Hypothalamus (tissue), 51 donors: ENCODE measurements at places on chromosomes 7 and 10.
A peak's percentile ranks its signal among the peaks of the same experiment; 100 is the strongest.

DNA sequence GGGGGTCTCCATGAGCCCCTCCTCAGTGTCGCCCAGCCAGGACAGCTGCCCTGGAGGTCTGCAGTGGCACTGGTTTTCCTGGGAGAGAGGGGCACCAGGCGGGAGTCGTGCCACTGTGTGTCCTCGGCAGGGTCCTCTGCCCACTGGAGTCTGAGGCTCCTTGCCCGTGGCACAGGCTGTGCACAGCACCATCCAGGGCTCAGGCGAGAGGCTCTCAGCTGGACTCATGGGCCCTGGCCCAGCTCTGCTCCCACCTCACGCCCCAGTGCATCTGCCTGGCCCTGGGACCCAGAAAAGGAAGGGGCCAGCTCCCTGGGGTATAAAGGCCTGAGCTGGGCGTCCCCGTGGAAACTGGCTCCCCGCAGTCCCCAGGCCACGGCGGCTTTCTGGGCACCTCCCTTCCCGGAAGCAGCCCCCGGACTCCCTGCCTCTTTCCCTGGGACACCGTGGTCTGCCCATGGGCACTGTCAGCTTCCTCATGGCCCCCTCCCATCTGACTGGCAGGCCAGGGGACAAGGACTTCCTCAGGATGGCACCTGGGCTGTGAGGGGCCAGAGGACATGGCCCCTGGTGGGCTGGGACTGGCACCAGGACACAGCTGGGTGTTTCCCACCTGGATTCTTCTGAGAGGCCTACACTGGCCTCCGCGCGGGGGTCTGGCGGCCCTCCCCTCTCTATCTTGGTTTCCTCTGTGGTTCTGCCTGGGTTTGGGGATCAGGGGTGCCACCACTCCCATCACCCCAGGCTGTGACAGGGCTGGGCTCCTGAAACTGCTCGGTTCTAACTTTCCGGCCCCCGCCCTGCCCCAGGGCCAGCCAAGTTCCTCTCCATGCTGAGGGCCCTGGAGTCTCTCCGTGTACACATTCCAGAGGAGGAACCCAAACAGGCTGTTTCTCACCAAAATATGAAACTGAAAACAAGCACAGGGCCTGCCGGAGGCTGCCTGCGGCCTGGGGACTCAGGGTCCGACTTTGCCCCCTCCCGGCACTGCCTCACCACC, 5.5 kb downstream of the FOXL3 start:
- no peak for DNase-seq

DNA sequence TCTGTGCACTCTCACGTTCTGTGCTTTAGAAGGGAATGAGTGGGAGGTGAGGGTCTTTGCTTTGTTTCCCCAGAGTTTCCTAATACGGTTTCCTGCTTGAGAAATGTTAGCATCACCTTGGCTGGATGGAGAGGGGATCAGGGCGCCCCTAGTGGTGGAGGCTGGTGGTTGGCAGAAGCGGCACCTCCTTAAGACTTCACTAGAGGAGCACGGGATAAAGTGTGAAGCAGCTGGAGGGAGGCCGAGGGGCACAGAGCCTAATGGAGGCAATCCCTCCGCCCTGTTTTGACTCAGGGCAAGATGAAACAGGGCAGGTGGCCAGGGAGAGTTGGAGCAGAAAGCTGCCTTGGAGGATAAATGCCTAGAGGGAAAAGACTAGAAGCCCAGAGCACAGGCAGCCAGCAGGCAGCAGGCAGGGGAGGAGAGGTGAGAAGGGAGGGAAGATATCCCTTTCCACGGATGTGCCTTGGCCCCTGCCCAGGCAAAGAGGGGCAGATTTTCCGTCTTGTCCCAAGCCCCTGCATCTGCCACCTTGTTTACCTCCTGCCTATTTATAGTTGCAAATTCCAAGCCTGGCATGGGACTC, 56.0 kb upstream of the BTRC start:
- no peak for DNase-seq

DNA sequence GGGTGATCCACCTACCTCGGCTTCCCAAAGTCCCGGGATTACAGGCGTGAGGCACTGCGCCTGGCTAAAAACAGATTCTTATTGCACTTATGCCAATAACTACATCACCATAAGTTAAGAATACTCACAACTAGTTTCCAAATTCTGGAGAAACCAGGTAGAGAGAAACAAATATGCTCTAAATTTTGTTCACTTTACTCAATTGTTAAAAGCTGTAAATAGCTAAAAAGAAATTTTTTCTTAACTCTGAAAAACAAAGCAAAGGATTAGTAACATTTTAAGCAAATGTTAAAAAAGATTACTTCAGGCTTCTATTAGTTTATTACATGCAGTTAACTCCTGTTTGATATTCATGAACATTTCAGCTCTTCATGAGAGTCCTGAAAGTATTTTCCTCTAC, 28.3 kb upstream of the ZMIZ2 start:
- DNase-seq = no peak

DNA sequence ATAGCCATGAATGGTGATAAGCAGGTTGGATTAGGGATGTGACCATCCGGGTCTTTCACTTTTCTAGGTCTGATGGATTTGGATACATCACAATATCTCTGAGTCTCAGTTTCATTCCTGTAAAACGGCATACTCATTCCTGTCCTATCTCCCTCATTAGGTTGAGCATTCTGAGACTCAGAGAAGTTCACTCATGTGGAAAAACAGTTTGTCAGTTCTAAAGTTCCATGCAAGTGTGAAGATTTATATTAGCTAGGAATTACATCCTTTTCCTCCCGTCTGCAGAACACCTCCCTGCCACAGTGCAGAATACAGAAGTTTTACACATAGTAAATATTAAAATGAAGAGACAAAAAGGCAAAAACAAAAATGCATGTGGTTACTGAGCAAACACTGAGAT, 94.2 kb upstream of the SLC25A13 start:
- no peak for DNase-seq

- DNase-seq = no peak
Measured at GRCh38 chr10:109261231-109261630, 662.1 kb downstream of the XPNPEP1 start.

- no peak for DNase-seq
Measured at GRCh38 chr10:125641398-125641797, 41.6 kb downstream of the TEX36 start.

- DNase-seq = no peak
Measured at GRCh38 chr7:95411036-95411435, 14.9 kb upstream of the PON3 start.

- no peak for DNase-seq
Measured at GRCh38 chr7:111132833-111133232, 41.9 kb downstream of the LRRN3 start.

DNA sequence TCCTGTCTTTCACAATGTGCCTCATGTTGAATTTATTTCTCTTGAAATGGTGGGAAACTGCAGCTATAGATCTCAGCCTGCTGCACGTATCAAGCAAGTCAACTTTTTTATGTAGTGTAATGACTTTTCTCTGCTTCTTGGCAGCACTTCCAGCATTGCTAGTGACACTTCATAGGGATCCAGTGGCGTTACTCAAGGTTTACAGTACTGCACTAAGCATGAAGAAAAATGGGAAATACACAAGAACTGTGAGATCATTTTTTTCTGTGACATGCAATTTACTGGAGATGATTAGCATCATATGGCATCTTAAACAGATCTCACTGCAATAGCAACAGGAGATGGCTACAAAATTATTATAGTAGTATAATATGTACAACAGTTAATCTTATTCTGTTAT, 90.9 kb downstream of the POLR1F start:
- no peak for DNase-seq

- DNase-seq = peak; percentile 53
Measured at GRCh38 chr10:13347500-13348156, 465 bp downstream of the SEPHS1 start.

DNA sequence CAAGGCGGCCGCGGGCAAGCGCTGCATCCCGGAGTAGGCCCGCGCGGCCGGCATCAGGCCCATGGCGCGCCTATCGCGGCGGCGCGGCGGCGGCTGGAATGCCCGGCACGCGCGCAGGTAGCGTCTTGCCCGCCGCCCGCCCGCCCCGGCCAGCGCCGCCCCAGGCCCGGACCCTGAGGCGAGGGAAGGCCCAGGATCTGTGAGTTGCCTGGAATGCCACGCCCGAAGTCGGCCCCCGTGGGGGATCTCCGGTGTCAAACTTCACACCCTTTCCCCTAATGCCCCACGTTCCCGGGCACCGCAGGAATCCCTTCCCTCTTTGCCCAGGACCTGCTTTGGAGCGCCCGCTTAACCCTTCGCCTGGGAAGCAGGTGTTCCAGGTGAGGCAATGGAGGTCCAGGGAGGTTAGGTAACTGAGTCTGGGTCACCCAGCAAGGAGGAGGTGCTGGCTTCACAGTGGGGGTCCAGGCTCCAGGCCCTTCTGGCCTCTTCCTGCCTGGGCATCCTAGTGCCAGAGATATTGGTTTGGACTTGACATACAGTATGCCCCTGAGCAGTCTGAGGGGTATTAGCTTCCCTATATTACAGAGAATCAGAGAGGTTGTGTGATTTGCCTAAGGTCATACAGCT, 138.1 kb downstream of the ARHGAP22 start:
- DNase-seq = no peak

- no peak for DNase-seq
Measured at GRCh38 chr10:90937645-90938258, 16.9 kb upstream of the ANKRD1 start.

GRCh38 chr10:60733826-60734225, 44.5 kb upstream of the CDK1 start:
- DNase-seq = no peak

GRCh38 chr7:85172530-85172941, 14.3 kb downstream of the SEMA3D start:
- no peak for DNase-seq

- DNase-seq = no peak
Measured at GRCh38 chr10:71712170-71712569, 7.4 kb downstream of the C10orf105 start.

GRCh38 chr7:111240371-111240770, 149.4 kb downstream of the LRRN3 start:
- no peak for DNase-seq

DNA sequence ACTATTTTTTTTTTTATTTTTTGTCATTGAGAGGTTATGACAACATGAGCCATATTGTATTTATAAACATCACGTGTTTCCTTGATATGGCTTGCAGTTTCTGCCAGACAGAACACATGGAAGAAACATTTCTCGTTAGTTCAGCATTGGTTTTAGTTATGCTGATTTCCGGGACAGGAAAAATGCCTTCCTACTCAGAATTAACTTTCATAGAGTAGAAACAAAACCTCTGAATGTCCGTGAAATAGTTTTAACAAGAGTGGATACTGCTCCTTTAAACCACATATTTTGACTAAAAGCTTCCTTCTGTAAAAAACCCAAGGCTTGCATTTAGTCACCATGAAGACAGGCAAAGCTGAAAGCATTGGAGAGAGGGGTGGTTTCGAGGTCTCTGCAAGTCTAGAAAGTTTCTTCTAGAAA, 240.4 kb downstream of the KIAA1217 start:
- no peak for DNase-seq

DNA sequence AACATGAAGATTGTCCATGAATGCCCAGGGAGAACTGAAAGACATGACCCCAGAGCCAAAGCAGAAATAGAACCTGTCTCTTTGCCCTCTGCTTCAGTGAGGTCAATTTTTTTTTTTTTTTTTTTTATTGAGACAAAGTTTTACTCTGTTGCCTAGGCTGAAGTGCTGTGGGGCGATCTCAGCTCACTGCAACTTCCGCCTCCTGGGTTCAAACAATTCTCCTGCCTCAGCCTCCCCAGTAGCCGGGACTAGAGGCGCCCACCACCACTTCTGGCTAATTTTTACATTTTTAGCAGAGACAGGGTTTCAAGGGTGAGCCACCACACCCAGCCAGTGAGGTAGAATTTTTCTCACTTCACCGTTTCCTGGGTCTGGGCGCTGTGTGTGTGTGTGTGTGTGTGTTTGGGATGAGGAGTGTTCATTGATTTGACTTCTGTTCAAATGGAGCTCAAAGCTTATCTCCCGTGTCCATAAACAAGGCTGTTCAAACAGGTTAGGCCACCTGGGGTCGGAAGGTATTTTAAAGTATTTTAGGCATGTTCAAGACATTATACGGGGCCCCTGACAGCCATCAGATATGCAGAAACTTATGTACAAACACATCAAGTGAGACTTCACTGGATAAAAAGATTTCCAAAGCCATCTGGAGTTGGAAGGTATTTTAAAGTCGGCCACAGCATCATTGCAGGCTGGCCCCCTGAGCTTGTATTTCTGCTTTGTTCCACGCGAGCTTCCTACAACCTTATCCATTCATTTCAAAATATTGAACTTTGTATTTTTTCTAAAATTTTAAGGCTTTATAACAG, 93.8 kb downstream of the MAP3K8 start:
- DNase-seq = no peak

GRCh38 chr10:118983263-118983662, 46.3 kb upstream of the NANOS1 start:
- no peak for DNase-seq

DNA sequence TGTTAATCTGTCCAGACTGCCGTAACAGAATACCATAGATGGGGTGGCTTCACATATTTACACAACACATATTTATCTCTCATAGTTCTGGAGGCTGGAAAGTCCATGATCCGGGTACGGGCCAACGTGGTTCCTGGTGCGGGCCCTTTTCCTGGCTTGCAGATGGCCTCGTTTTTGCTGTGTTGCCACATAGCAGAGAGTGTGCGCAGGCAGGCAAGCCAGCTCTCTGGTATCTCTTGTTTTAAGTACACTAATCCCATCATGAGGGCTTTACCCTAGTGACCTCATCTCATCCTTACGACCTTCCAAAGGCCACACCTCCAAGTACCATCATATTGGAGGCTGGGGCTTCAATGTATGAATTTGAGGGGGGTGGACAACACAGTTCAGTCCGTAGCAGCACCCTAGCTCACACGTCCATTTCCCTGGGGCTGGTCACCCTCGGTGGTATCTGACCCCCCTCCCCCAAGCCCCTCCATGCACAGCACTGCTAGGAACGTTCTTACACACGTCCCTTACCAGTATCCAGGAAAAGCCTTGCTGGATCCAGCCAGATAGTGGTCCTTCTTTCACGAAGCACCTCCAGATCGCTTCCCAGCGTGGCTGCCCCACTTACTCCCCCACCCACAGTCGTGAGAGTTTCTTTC, 21.5 kb downstream of the CUX1 start:
- no peak for DNase-seq

DNA sequence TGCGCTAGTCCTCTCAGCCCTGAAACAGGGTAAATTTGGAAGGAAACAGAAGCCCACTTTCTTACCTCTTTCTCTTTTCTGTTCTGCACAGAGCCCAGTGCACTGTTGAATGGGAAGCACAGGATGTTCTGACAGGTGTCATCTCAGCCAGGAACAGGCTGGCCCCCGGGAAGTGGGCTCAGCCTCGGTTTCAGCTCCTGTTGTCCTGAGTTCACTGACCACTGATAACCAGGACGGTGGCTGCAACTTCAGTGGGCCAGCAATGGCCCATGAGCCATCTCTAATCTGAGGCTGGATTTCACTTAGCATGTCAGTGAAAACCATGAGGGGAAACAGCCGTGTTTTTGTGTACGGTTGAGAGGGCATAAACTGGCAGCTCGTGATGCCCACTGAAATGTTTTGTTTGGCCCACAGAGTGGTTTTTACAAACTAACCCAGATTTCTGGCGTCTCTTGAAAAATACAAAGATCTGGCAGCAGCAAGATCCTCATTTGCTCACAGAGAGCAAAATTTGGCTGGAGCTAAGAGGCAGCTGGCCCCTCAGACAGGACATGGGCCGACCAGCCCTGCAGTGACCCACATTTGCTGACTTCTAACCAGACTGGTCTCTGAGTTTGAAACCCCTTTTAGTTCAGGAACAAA, 455.9 kb downstream of the PAXIP1 start:
- DNase-seq = no peak
